ENCODE measurements at places on chromosomes 12 and 14. TPM values are rescaled to one million over a fixed set of nuclear protein-coding genes. Genes with fewer than 3 reads are reported as not detected.

DNA sequence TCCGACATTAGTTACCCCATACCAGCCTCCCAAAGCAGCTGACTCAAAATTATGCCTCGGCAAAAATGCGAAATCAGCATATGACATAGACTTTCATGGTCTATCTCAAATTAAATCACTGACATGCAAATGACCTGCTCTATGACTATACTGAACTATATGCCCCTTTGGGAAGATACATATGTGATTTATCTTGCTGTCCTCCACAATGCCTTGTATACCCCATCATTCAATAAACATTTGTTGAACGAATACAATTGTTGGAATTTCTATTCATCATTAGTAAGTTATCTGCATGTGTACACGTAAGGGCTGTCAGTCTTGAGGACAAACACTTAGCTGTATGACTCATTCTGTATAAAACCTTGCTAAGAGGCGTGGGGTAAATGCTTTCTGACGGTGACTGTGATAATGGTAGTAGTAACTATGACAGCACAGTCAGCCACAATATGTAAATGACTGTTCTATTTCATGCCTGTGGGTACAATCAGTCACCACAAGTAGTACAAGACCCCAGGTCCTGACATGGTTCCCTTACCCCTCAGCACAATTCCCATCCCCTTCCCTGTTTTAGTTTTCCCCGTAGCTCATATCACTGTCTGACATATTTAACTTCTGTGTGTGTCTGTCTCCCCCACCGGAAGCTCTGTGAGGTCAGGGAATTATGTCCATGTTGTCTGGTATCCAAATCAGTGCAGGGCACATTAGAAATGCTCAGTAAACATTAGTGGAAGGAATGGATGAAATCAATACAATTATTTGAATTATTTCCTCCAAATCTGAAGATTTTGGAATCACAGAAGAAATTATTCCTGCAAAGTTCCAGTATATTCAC is 42.8 kb downstream of the STXBP6 start:
- no peak for DNase-seq

DNA sequence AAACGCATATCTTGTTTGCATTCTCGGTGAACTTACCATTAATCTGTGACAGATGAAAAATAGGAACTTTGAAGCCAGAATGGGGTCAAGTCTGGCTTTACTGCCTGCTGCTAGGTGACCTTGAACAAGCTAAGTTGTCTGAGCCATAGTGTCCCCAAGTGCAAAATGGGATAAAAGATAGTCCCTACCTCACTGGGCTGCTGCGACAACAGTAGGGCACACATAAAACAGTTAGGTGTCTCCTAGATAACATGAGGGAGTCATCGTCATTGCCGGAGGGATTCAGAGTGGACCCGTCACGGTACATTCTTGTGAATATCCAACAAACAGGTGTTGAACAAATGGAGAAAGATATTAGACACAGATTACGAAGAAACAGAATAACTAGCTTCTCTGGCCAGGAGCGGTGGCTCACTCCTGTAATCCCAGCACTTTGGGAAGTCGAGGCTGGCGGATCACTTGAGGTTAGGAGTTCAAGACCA is 71.2 kb downstream of the NINJ2 start:
- no peak for DNase-seq

- no peak for DNase-seq
Measured at GRCh38 chr12:86139671-86140070, 116.5 kb downstream of the MGAT4C start.

- DNase-seq: no peak
Measured at GRCh38 chr14:47345016-47345415, 330.4 kb downstream of the MDGA2 start.

GRCh38 chr14:68842298-68842697 is 49.4 kb upstream of the ZFP36L1 start:
- DNase-seq: no peak

- DNase-seq: no peak
Measured at GRCh38 chr12:65597527-65597926, 226.8 kb upstream of the HMGA2 start.

DNA sequence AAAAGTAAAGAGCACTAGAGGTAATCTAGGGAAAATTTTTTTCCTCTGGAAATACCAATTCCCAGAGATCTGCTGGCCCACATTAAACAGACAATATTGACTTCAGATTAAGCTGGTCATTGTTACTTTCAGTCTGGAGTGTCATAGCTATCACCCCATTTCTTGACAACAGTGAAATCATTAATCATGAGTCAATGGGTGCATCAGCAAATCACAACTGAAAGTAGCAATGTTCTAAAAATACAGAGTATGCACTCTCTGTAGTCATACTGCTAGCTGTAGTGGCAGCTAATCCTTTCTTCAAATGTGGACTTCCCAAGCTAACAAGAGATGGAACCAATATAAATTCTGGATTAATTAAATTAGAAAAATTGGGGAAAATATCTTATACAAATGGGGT is 129.9 kb downstream of the CPNE8 start:
- DNase-seq: no peak

DNA sequence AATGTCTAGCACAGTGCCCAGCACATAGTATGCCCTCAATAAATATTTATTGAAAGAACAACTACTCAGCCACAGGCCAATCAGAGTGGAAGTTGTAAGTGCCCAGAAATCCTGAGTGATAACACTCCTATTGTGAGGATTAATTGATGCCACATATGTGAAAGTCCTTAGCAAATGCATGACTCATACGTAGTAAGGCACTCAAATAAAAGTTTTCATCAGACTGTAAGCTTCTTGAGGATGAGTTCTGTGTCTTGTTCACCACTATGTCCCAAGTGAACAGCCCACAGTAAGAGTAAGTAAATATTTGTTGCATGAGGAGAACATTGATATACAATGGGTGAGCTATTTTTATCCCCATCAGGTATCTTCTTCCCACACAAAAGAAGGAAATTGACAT is 24.7 kb upstream of the ANO6 start:
- no peak for DNase-seq

DNA sequence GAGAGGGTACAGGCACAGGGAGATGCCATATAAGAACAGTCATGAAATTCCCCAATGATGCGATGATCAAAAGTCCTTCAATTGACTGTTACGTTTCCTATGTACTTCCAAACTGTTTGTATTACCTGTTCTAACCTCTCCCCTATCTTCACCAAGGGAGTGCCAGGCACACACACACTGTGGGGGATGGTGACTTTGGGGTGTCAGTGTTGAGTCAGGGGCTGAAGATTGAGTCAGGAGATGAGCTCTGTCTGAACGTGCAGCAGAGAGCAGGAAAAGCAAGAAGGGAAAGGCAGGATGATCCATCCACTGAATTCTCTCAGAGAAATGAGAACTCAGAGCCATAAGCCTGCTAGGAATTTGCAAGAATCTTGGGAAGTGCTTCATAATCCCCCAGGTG is 153.4 kb downstream of the EFCAB11 start:
- DNase-seq: no peak

DNA sequence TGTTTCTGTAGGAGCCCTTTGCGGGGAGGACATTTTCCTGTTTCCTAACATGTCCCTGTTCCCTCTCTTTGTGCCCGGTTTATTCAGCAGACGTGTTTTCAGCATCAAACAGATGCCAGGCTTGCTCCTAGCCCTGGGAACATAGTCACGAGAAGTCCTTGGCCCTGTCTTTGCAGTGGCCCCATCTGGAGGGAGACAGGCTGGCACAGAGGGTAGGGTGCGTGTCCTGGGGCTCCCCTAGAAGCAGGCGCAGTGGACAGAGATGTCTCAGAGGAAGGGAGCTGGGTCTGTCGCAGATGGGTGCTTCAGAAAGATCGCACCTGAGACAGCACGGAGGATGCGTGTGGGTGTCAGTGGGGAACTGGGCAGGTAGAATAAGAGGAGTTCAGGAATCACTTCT is 75.0 kb upstream of the DYNC1H1 start:
- DNase-seq: no peak

- no peak for DNase-seq
Measured at GRCh38 chr14:58794993-58795762, 157.4 kb downstream of the DACT1 start.

DNA sequence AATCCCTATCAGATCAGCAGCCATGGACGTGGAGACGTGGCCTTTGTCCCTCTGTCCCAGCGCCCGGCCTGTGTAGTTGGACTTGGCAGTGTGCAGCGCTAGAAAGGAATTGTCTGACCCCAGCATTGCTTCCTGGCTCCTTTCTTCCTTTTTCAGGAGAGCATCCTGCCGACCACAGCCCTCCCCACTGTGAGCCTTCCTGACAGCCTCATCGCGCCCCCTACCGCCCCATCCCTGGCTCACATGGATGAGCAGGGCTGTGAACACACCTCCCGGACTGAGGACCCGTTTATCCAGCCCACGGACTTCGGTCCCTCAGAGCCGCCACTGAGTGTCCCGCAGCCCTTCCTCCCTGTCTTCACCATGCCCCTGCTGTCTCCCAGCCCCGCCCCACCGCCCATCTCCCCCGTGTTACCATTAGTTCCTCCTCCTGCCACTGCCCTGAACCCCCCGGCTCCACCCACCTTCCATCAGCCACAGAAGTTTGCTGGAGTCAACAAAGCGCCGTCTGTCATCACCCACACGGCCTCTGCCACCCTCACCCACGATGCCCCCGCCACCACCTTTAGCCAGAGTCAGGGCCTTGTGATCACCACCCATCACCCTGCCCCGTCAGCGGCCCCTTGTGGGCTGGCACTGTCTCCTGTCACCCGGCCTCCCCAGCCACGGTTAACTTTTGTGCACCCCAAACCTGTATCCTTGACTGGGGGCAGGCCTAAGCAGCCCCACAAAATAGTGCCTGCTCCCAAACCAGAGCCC is 40.6 kb downstream of the IL31 start:
- no peak for DNase-seq

- DNase-seq: no peak
Measured at GRCh38 chr12:132711080-132711843, 620 bp downstream of the PGAM5 start.

GRCh38 chr14:49796025-49796424 is 28.1 kb downstream of the KLHDC2 start:
- no peak for DNase-seq

DNA sequence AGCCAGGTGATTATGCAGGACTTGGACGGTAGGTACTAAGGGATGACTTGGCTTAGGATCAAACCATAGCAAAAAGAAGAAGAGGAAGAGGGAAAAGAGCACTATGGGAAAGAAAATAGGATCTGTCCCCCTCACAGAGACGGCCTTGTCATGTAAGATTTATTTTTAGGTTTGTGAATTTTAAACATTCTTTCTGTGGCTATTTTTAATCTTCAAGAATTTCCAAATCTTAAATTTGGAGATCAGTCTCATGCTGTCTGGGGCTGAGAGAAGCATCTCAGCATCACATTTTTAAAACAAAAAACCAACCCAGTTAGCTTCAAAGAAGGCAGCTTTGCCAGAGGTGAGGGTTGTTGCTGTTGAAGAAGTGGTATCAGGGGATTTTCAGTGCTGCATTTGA is 52.6 kb upstream of the STRN3 start:
- DNase-seq: no peak

DNA sequence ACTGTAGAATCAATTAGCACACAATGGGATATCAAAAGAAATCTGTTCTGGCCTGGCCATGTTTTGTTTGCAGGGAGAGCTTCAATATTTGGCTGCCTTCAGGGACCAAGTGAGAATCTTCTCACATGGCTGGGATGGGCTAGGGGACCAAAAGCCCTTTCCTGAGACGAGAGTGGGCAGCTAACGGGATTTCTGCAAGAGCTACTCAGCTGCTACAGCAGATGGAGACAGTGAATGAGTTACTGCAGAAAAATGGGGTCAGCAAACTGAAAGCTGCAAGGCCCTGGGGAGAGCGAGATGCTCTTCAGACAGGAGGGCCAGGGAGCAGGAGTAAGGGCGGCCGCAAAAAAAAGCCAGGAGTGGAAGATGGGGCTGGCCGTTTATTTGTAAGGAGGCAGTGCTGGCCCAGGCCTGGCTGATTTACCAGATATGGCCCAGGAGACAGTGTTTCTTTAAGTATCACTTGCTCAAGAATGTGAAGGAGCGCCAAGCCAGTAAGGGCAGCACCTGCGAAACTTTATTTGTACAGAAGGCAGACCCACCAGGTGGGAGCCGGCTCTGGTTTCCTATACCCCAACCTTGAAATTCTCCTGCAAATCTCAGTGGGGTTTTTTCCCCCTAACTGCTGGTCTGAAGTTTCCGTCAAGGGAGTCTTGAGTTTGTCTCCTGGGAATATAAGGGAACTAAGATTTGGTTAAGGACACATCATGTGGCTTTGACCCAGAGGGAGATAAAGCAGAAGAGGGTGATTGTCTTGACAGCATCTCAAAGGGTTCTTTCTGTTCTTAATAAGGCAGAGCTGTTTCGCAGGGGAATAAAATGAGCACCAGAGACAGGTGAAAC is 57.8 kb downstream of the SSH1 start:
- no peak for DNase-seq

DNA sequence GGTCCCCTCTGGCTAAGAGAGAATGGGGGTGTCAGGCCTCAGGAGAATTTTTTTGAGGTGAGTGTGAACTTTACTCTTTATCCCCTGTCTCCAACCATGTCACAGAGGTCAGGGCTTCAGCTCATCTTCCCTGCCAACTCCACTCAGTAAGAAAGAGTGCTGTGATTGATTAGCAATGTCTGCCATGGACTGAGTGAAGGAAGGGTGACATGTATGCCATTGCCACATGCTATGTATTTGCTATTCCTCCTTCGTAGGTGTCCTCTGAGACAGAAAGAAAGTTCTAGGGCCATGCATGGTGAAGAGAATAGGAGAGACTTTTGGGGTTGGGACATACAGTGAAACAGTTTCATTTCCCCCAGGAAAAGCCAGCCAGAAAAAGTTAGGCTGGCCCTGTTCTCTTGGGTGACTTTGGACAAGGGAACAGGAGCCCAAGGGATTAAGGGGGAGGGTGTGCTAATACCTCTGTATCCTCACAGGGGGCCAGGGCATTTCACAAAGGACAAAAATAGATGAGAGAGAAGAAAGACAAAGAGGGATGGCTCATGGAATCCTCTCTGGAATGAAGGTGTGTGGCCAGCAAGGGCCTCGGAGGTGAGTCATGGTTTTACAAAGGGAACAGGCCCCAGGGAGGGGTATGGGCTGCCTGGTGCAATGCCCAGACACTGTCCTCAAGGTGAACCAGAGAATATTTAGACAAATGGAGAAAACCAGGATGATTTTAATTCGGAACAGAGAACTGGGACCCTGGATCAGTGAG is 13.9 kb upstream of the MYL2 start:
- DNase-seq: no peak

GRCh38 chr14:101557811-101558738 is 3.2 kb upstream of the DIO3 start:
- DNase-seq: no peak

GRCh38 chr14:100445436-100446088 is 122.4 kb downstream of the SLC25A47 start:
- no peak for DNase-seq

DNA sequence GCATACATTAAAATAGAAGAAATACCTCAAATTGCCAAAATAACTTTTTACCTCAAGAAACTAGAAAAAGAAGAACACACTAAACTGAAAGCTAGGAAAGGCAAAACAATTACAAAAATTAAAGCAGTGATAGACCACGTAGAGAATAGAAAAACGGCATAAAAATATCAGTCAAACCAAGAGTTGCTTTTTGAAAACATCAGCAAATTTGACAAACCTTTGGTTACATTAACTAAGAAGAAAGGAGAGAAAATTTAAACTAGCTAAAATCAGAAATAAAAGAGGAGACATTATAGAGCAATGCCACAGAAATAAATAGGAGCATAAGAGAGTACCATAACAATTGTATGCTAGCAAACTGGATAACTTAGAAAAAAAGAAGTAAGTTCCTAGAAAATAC is 553.8 kb downstream of the CCER1 start:
- DNase-seq: no peak

FAM186B gene
- 0.14 TPM for total RNA-seq

ARG2 gene
- 11.5 TPM for total RNA-seq

SAMD4A gene
- total RNA-seq: 23.0 TPM

CLEC6A gene
- not detected for total RNA-seq

AICDA gene
- not detected for total RNA-seq

ACSS3 gene
- total RNA-seq: 24.5 TPM

SSPN gene
- 11.3 TPM for total RNA-seq
